NCI-H69 (cell line): ENCODE measurements at places on chromosomes 7 and 10.

DNA sequence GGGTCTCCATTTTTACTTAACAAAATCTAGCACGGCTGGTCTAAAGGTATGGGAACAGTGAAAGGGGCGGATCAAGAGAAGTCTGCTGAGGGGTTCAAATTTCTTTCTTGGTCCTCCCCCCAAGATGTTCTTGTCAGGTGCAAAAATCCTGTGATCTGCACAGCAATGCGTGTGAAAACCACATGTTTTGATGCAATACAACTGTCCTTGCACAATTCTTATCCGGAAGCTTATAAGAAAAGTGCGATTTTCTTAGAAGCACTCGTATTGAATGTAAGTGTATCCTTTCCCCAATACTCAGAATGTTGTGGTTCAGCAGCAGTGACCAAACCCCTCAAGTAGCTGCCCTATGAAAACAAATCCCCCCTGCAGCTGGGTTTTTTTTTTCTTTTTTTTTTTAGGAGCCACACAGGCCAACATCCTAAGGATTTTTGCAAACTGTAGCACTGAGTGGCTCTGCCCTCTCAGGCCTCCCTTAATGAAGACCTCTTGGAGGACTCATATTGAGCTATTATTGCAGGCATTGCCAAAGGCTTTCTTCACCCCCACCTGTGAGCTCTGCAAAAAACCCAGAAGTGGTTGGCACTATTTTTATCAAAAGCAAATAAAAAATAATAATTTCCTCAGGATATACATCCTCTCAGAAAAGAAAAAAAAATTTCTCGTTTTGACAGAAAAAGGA lies 151.9 kb upstream of the ITGB1 start:
- DNase-seq = no peak

DNA sequence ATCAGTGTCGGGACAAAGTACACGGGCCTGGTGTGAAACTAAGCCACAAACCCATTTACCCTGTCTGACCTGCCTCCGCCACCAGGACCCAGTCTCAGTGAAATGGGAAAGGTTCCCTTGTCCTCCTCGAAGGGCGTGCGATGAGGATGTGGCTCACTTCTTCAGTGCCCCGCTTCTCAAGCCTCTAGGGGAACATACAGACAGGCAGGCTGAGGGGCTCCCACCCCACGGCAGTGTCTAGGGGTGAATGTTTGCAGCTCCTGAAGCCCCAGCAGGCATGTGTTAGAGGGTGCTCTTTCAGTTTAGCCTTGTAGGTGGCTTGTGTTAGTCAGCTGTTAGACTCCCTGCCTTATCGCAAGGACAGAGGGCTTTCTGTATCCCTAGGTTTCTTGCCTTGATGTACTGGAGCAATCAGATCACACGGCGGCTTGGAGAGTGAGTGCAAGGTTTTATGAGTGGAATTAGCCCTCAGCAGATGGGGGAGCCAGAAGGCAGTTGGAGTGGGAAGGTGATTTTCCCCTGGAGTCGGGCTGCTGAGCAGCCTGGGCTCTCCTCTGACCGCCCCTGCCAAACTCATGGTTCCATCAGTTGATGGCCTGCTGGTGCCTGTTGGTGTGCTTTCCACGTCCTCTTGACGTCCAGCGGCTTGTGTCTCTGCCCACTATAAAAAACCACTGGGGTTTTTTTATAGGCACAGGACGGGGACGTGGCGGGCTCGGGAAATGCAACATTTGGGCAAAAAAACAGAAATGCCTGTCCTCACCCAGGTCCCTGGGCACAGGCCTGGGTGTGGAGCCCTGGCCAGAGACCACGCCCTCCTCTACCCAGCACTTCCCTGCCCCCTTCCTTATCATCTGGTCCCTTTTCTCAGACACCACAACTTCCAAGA lies 759 bp downstream of the NUDT1 start:
- peak; percentile 67 for DNase-seq

DNA sequence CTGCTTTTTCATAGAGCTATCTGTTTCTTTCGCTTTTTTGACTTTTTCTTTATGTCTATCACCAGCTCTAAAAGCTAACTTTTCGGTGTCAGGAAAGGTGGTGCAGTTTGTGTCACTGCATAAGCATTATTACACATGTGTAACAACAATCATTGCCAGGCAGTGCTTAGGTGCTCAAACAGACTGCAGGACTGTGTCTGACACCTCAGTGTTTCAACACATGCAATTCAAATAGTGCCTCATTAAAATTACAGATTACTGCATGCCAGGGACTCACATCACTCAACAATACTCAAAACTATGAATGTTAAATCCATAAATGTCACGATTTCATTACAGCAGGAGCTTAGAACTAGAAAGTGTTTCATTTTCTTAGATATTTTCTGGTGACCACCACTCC lies 265.3 kb upstream of the SMIM30 start:
- no peak for DNase-seq

- no peak for DNase-seq
Observed at GRCh38 chr10:47077386-47077785, 166.2 kb downstream of the PTPN20 start.

GRCh38 chr10:126405239-126405775 lies 17.0 kb upstream of the ADAM12 start:
- DNase-seq = no peak

- no peak for DNase-seq
Observed at GRCh38 chr7:155232911-155233310, 64.8 kb upstream of the INSIG1 start.

DNA sequence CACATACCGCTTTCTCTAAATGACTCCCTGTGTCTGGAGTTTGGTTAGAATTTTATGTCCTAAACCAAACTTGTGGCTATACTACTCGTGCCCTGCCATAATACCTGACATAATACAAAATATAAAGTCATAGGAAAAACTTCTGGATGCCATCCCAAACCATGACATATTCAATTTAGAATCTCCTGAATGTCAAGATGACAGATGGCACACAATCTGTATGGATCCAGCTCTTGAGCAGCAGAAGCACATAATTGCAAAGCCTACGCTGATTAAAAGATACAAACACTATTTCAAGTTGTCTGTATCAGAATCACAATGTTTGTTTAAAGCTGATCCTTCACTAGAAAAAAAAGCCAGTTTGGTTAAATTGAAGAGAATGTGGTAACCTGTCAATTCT lies 22.4 kb upstream of the CDC14C start:
- no peak for DNase-seq

DNA sequence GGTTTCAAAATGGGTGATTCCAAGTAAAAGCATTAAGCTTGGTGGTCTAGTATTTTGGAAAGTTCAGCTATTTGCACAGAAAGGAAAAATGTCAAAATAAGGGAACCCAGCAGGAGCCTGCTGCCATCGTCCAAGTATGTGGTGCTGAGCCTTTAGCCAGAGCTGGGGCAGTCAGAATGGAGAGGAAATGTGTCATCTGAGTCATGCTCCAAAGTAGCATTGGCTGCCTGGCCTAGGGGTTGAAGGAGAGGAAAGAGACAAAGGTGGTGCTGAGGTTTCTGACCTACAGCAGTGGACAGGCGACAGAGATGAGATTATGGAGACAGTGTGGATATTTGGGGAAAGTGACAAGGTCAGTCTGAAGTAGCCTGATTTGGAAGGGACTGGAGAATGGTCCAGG lies 103.9 kb downstream of the PLCE1 start:
- no peak for DNase-seq

- no peak for DNase-seq
Observed at GRCh38 chr10:15451137-15452094, 80.3 kb upstream of the FAM171A1 start.

DNA sequence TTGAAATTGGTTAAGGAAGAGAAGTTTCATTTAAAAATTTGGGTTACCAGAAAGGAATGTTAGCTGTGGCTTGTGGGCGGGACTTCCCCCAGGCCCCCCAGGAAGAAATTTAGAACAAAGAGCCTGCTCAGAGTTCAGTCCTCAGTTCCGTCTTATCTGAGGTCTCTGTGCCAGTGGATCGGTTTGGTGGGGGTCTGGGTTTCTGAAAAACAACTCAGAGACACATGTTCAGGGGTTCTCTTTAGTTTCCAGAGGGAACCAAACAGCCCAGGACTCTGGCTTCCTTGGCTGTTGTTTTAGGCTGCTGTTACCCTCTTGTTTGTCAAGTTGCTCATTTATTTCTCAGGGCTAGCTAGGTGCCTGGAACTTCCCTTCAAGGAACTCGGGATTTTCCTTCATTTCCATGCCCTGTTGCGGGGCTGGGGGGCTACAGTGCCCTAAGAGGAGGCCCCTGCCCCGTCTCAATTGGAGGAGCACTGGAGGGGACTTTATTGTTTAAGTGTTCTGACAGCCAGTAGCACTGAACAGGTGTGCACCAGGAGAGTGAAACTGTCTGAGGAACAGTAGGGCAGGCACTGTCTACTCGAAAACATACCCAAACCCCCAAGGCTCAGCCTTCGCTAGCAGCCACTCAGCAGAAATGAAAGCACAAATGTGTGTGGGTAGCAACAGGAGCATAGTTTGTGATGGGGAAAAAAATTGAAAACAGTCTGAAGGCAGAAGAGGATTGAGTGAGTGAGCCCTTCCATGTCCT lies 59.9 kb downstream of the ALOX5 start:
- no peak for DNase-seq

- no peak for DNase-seq
Observed at GRCh38 chr7:7977774-7978173, 9.2 kb downstream of the GLCCI1 start.

GRCh38 chr10:99809931-99810615 lies 27.6 kb downstream of the ABCC2 start:
- DNase-seq = no peak
